ENCODE measurements at places on chromosomes 13 and 19. TPM values are rescaled to one million over a fixed set of nuclear protein-coding genes. Genes with fewer than 3 reads are reported as not detected.

DNA sequence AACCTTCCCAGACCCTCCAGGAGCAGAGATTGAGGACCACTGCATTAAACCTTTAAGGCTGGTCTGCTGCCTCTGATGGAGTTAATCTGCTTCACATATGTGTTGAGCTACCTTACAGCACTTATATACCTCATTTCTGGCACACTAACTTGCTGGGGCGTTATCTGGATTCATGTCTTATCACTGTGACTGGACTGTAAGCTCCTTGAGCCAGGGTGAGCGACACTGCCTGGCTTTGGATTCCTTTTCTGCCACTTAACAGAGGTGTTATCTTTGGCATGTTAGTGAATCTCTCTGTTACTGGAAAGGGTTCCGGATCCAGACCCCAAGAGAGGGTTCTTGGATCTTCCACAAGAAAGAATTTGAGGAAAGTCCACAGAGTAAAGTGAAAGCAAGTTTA lies 69.8 kb upstream of the RGCC start:
- no peak for DNase-seq

- no peak for DNase-seq
These were observed 2.0 kb upstream of the ZDHHC20 start for GRCh38 chr13:21461131-21461530.

DNA sequence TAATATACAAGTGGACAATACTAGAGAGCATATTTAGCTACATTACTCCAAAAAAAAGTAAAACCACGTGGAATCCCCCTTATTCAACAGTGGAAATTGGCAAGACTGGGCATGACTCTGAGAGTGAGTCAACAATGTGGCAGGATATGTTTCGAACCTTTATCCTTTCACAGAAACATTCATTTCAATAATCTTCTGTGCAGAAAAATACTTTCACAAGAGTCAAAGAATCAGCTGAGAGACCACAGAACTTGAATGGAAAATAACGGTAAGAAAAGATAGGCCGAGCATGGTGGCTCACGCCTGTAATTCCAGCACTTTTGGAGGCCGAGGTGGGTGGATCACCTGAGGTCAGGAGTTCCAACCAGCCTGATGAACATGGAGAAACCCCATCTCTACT lies 25.1 kb upstream of the CD70 start:
- no peak for DNase-seq

DNA sequence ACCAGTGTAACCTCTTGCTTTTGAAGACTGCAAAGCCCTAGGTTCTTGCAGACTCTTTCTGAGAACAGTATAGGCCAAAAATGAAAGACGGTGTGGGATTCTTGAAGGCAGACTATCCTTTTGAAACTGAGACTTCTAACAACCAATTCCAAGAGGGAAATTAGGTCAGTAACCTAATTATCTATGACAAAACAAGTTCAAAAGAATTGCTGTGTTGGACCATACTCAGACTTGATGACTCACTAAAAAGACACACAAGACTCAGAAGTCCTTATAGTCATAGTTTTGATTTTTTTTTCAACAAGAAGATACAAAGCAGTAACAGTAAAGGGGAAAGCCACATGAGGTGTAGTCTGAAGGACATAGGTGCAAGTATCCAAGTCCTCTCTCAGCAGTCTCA lies 624.0 kb upstream of the GPC6 start:
- no peak for DNase-seq

DNA sequence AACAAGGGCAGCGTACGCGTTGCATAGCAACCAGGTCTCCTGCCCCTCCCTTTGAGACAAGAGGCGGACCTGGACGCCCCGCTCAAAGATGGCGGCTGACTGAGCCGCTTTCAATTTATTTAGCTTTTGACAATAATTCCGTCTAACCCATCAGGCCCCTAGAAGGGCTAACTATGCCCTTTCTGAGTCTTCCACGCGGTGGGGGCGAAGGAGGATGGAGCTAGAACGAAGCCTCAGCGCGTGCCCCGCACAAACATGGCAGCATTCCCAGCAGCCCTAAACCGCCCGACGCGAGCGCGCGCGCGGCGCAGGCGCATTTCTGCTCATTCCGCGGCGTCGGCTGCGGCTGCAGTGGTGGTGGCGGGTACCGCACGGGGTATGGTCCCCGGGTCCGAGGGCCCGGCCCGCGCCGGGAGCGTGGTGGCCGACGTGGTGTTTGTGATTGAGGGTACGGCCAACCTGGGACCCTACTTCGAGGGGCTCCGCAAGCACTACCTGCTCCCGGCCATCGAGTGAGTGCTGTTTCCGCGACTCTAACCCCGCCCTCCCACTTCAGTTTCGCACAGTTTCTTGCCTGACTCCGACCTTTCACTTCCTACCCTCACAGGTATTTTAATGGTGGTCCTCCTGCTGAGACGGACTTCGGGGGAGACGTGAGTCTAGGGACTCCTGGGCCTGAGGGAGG lies at the start of gene MED25:
TSS of gene MED25 (plus strand) at position 326 of the 685 bp plus-strand sequence. CDS start at position 379, 53 bp downstream.
- DNase-seq = peak; percentile 85

DNA sequence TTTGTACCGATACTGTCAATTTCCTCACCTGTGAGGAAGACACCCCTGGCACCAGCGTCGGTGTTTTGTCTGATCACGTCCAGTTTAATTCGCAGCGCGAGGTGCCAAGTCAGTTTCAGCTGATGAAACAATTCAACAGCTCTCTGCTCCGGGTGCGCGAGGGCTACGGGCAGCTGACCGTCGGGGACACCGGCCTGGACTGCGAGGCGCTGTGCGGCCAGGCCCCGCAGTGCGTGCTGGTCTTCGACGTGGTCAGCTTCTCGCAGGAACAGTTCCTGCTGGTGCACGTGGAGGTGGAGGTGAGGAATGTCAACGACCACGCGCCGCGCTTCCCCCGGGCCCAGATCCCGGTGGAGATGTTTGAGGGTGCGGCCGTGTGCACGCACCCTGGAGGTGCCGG lies 171.5 kb downstream of the OLFM4 start:
- DNase-seq = no peak

- no peak for DNase-seq
These were observed 47.2 kb downstream of the ZAR1L start for GRCh38 chr13:32267836-32268439.

The LYPD5 gene
- polyA plus RNA-seq = 0.37 TPM

- DNase-seq = no peak
These were observed 640.9 kb upstream of the MIR17HG start for GRCh38 chr13:90706631-90707030.
